ENCODE measurements at places on chromosomes 5 and 9.

DNA sequence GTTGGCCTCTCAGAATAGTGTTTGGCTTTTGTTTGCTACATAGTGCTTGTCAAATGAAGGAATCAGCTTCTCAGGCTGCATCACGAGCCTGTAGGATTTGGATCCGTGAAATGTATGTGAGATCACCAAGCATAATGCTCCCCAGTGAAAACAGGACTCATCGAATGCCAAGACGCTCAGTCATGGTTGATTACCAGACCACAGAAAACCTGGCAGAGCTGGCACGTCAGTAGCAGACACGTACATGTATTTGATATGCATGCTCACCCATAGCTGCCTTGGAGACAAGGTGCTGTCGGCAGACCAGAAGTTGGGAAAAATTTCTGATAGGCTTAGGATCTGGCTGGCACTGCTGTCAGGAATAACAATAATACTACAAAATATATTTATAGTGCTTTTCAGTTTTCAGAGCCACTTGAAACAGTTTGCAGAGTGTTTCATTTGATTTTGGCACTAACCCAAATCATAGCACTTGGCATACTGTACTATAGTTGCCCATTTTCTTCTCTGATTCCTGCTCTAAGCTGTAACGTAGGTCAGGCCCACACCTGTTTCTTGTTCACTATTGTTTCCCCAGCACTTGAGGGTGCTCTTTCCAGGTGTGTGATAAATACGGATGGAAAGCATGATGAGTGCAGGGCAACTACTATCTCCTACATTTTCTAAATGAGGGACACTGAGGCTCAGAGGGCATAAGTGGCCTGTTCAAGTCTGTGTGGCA is 226.1 kb downstream of the NR3C1 start:
- peak; percentile 84 for DNase-seq

GRCh38 chr5:17174965-17175364 is 42.5 kb upstream of the BASP1 start:
- DNase-seq: no peak

DNA sequence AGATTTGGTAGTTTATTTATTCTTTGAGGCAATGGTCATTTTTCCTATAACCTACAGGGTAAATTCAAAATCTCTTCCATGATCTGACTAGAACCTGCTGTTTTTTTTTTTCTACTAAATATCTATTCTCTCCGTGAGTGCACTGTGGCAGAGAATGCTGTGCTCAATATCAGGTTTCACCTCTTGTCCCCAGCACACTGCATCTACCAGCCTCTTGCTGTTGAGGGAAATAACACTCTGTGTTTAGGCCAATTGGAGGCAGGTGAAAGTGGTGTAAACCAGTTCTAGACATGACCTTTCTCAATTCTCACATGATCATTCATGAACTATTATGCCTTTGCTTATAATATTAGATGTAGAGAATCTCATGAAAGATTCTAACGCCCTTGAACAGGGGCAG is 2365.9 kb downstream of the MAT2B start:
- DNase-seq: no peak

DNA sequence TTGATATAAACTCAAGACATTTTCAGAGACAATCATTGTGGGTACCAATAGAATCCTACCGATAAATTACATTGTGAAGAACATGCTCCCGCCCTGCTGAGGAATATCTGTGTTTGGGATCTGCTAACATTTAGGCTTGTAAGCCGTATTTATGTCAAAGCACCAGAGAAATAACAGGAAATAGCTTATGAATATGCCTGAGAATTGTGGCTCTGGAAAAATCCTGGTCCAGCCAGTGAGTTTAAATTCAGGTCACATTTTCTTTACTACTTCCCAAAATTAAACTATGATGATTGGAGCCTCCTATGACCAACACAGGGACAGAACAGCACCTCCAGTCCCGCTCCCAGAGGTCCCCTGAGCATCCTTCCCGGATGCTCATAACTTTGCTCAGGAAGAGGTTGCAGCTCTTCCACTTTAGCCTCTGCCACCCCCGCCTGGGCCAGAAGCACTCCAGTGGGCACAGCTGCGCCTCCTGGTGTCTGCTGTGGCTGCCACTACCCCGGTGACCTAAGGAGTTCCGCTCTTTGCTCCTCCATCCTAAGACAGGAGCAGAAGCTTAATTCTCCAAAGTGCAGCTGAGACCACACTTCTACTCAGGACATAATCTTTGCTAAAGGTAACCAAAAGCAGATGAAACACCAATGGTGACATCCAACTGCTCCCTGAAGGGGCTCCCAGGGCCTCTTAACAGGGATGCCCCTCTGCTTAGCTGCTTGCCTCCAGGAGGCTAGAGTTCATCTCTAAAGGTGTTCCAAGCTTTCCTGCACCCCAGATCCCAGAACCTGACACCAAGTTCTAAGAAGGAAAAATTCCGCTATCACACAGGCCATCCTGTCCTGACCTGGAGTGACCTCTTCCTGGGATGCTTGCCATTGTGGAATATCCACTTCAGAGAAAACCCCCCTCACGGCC is 58.8 kb downstream of the SLC1A1 start:
- no peak for DNase-seq

DNA sequence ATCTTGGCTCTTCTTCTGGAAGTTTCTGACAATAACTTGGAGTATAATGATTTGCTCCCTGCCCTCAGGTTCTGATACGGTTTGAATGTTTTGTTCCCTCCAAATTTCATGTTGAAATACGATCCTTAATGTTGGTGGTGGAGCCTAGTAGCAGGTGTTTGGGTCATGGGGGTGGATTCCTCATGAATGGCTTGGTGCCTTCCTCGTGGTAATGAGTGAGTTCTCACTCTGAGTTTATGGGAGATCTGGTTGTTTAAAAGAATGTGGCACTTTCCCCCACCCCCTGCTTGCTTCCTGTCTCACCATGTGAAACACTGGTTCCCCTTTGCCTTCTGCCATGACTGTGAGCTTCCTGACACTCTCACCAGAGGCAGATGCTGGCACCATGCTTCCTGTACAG is 103.0 kb upstream of the OSMR start:
- DNase-seq: no peak

- DNase-seq: no peak
These were observed 38.7 kb downstream of the VCAN start for GRCh38 chr5:83510260-83510659.

GRCh38 chr5:149904977-149905376 is 39.6 kb downstream of the PDE6A start:
- no peak for DNase-seq

DNA sequence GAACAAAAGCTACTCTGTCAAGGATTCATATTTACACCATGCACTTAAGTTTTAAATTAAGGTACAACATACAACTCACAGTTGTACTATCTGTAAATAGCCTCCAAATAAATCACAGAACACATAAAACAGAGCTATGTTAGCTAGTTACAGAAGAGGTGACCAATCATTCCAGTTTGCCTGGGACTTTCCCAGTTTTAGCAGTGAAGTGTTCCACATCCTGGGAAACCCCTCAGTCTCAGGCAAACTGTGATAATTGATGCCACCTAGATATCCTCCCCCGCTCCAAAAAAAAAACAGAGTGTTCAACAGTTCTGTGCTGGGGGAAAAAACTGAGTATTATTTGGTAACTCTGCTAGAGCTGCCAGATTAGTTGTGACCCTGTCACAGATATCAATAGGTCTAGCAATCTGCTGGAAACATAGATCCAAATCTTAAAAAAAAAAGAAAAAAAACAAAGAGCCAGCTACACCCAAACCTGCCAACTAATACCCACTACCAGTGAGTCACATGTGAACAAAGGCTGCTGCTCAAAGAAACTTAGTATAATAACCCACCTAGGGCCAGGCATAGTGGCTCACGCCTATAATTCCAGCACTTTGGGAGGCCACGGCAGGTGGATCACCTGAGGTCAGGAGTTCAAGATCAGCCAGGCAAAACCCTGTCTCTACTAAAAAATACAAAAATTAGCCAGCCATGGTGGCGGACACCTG is 5.7 kb downstream of the TBCA start:
- DNase-seq: no peak

- no peak for DNase-seq
These were observed 30.1 kb downstream of the MTMR12 start for GRCh38 chr5:32282633-32283032.

DNA sequence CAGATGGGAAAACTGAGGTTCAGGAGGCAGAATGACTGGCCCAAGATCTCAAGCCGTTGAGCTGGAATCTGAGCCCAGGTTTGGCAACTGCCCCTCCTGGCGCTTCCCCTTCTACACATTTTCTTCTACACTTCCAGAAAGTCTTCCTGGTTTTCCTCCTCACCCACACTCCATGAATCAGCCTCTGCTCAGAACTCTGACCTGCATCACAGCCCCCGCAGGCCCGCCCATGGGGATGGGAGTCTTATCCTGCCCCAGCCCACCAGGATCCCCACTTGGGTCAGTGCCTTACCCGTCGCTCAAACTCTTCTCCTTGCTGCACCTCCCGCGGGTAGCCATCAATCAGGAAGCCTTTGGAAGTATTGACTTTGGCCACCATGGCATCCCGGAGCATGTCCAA is 5.9 kb downstream of the AK1 start:
- no peak for DNase-seq

DNA sequence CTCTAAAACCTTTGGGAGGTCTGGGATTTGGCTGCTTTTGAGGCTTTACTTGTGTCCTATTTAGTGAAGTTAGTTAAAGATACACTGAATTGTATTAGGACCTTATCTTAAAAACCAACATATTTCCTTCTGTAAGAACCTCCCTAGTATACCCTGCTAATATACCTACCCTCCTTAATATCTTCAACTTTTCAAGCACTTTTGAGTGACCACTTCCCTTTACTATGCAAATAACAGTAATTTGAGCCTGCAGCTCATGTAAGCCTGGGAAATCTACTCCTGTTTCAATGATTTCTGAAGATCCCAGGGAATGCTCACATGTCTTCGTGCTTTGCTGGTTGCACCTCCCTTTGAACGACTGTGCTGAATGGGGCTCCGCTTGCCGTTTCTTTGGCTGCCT is 358.5 kb downstream of the YTHDC2 start:
- no peak for DNase-seq

GRCh38 chr5:148808864-148809642 is 17.4 kb upstream of the ADRB2 start:
- DNase-seq: no peak

DNA sequence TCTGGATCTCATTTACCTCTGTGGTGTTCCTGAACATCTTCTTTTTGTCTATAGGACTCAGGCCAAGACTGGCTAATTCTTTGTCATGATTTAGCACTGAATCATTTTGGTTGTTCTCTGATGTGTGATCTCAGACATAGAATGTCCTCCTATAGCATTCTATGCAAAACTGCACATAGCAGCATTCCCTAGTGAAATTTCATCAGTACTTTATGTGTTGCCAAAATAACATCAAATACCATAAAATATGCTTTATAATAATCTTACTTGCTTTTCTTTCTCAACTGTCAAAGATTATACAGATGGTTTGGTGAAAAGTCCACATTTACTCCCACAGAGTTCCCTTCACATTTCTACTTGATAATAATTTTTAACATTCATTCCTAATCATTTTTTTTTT is 115.7 kb upstream of the MPDZ start:
- DNase-seq: no peak

DNA sequence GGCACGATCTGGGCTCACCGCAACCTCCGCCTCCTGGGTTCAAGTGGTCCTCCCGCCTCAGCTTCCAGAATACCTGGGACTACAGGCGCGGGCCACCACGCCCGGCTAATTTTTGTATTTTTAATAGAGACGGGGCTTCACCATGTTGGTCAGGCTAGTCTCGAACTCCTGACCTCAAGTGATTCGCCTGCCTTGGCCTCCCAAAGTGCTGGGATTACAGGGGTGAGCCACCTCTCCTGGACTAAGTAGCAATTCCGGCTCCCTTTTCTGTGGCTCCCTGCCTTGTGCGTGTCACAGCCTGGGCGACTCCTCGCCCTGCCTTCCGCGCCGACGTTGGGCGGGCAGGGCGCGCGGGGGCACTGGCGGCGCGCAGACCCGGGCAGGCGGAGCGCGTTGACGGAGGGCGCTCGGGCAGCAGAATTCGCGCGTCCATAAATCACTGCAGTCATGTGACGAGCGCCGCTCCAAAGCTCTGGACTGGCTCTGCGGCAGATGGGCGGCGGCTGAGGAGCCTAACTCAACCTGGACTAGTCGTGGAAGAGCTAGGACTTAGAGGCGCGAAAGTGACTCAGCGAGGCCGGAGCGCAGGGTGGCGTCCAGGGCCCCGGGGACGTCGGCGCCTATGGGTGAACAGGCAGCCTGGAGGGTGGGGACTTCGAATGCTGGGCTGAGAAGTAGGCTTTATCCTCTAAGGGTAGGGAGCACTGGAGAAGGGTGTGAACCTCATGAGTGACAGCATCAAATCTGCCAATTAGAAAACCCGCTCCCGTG is 1.4 kb upstream of the CIZ1 start:
- DNase-seq: peak; percentile 74

DNA sequence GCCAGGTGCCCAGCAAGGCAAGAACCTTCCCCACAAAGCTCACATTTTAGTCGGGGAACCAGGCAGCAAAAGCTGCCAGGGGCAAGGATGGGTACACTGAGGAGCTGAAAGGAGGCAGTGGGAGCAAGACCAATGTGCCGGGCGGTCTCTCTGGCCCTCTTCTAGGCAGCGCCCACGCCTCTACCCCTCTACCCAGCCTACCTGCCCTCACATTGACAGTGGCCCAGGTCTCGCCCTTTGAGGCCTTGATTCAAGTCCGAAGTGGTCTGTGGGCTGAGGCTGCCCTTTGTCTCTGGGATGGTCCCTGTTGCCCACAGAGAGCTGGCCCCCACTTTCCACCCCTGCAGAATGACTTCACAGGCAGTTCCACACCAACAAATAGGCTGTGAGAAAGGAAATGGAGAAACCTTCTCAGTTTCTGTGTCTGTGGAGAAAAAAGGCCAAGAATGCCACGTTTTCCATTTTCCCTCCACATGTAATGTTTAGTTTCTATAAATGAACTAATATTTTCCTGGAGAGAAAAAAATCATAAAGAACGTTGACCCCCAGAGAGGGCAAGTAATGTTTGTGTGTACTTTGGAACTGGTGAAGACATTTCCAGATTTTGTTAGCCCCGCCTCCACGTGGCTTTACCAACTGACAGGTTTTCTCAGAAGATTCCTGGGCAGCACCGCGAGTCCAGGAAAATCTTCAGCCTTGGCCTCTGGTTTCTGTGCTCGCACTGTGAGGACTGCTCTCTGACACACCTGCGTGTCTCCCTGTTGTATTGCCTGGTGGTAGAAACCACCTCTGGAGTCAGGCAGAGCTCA is 57.4 kb upstream of the ANGPTL2 start:
- DNase-seq: no peak

GRCh38 chr9:94802793-94803192 is 76.3 kb downstream of the AOPEP start:
- DNase-seq: no peak

DNA sequence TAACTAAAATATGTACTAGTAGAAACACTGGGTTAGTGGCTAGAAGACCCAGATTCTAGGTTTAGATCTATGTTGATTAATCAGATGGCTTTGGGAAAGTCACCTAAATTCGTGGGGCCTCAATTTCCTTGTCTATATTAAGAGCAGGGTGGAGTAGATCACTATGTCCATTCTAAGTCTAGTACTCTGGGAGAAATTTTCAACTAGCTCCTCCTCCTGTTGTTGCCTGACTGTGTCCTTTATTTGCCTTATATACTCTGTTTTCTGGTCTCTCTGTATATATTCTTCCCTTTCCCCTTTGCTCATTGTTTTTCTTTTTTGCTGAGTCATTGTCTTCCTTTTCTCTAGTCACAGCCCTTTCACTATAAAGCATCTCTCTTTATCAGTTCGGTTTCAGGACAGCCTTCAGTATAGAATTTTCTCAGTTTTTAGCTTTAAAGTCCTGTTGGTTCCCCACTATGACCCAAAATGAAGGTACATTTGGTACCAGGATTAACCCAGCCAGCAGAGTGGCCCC is 44.5 kb upstream of the CDH6 start:
- no peak for DNase-seq
